ENCODE measurements at places on chromosomes 1 and 21.

GRCh38 chr1:164764333-164764732 lies 205.3 kb downstream of the PBX1 start:
- DNase-seq: no peak

GRCh38 chr21:45391743-45392572 lies 13.0 kb upstream of the COL18A1 start:
- no peak for DNase-seq

DNA sequence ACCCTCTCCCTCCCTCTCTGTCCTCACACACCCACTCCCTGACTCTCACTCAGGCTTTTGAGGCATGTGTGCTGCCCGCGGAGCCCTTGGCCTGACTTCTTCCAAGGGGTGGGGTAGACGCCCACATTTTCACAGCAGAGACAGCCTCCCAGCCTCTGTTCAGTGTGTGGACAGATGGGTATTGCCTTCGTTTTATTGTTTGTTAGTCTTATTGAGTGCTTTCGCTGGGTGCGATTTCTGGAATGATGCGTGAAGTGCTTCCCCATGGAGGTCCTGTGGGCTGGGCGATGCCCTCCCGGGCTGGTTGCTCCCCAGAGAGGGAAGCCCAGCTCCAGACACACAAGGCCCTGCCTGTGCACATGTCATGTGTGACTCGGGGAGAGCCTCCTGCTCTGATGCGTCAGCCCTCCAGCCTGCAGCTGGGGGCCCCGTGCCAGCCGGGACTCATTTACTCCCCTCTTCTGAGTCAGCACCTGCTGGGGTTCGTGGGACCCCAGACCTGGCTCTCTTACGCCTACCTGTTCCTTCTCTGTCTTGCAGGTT lies 14.7 kb downstream of the PDXK start:
- peak; percentile 45 for DNase-seq

DNA sequence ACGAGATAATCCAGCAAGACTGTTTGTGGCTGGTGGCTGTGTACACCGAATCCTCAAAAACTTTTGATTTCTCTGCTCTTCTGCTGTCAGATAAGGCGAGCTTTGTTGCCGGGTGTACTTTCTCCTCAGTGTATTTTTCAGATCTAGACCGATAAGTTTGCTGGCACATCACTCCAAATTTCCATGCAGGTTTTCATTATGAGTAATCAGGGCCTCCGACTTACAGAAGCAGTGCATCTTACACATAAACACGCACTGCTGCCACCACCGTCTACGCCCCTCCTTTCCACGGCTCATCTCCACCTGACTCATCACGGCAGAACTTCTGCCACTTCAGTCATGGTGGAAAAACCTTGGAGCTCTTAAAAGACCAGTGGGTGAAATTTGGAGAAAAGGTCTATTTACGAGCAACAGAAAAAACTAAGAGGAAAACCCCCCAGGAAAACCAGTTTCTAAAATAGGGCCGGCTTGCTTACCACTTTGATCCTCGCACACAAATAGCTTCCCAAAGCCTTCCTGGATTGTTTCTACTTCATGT lies 7.7 kb downstream of the ZBTB21 start:
- peak; percentile 28 for DNase-seq

- no peak for DNase-seq
Observed at GRCh38 chr21:32463889-32464300, 51.4 kb downstream of the EVA1C start.
